ENCODE measurements at places on chromosomes 16 and 17.

GRCh38 chr17:77830816-77831473 is 127.6 kb upstream of the TNRC6C start:
- no peak for DNase-seq

DNA sequence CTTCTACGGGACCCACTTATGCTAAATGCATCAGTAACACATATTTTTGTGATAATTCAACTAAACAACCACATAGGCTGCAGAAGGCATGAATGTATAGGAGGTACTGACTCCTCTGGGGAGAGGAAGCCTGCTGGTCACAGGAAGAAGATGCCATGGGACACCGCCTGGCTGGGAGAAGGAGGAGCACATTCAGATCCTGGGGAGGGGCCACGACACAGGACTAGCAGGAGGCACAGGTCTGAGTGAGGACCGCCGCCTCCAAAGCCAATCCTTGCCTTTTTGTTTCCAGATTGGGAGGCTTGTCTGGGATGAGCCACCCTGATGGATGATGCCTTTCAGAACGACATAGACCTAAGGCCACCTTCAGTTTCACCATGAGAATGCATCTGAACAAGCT is 34.6 kb downstream of the MBTPS1 start:
- no peak for DNase-seq

- peak; percentile 97 for DNase-seq
Observed at GRCh38 chr17:35808962-35809854, at the start of gene TAF15. TSS of gene TAF15 (plus strand) at chr17:35809484. CDS start at chr17:35809570, 86 bp downstream.

GRCh38 chr17:39647256-39647655 is 10.3 kb downstream of the STARD3 start:
- DNase-seq = no peak

DNA sequence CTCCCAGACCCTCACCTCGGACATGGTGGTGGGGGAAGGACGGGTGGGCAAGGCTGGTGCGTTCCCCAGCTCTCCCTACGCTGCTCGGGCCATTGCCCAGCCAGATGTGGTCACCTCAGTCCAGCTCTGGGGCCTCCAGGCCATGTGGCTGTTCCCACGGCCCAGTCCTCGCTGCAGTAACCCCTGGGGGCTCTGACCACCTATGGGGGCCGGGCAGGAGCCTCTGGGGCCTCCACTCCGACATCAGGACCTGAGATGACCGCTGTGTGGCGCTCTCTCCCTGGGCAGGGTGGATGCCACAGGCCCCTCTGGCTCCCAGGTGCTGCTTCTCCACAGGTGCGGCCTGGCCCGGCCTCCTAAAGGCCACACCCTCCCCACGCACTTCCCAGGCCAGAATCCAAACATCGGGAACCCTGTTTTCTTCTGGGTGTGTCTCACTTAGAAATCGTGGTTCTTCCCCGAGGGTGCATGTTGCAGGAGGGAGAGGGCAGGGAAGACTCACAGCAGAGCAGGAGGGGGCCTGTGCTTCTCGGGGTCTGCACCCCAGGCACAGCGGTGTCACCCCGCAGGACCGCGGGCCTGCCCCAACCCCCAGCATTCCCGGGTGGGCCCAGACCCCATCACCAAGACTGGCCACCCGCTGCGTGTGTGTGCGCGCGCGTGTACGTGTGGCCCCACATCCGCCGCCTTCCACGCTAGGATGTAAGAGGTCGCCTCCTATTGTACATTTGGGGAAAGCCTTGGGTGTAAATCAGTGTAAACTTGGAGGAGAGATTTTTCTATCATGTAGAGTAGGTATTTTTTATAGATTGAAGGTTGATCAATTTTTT is 5.9 kb upstream of the CAPN15 start:
- no peak for DNase-seq

- no peak for DNase-seq
Observed at GRCh38 chr17:44039829-44040635, 25.3 kb upstream of the TMEM101 start.

DNA sequence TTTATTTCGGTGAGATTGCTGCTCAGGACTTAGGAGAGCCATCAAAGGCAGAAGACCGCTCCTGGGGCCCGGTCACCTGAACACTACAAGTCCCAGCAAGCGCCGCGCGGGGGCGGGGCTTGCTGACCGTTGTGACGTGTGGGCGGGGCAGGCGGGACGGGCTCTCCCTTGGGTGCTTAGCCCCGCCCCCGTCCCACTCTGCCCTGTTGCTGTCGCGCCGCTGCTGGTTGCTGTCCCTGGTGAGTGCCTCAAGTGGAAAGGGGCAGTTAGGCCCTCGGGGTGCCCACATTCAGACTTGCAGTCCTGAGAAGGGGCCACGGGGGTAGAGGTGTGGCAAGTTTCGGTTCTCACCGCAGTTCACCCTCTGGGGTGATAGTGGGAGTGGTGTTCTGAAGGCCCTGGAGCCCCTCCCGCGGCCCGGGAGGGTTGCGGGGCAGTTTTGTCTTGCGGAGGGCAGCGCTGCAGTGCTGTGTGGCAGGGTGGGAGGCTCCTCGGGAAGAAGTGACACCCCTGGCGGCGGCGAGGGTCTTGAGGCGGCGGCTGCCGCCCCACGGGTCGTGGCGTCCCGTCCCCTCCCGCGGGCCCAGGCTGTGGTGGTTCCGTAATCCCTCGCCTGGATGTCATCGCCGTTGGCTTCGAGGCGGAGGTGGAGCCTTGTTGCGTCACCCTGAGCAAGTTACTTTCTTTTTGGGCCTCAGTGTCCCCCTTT is at the start of gene CALCOCO2:
Gene CALCOCO2, plus strand, starts transcription at position 196 of the 709 bp plus-strand sequence. CDS start 10,673 bp downstream, outside the sequence.
- DNase-seq = peak; percentile 90

DNA sequence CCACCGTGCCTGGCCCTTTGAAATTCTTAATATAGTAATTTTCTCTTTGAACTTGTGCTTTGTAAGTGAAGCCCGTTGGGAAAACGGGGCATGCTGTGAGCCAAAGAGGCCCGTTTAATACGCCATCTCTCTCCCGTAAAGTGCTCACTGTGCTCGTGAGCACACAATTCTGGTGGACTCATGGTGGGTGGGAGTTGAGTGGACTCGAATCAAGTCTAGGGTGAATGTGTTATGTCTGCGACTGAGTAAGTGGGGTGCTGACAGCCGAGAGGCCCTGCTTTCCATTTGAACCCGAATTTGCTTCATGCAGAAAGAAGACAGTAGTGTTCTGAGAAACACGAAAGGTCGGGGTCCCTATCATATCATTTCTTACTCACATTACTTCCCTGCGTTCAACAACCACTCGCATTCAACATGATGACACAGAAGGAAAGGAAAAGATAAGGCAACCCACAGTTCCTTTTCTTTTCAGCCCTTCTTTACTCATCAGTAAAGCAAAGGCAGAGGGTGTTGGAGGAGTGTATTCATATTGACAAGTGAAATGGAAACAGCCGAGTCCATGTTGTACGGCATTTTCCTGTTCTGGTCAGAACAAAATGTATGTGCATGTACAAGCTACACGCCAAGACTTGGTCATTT is 4.8 kb upstream of the ATP2A3 start:
- DNase-seq = no peak

DNA sequence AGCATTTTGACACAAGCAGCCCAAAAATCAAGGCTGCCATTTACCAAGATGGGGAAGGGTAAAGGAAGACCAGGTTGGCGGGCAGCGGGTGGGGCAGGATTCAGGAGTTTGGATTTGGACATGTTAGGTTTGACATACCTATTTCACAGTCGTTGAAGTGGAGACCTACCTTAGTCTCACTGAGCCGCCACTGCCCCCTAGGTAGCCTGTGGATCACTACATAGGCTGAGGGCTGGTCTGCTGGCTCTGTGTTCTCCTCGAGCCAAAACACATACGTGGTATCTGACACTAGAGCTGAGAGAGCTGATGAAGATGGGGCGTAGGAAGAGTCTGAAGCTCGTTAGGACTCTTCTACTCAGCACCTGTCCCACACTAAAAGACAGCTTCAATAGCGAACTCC is 115.1 kb downstream of the HIC1 start:
- DNase-seq = no peak

DNA sequence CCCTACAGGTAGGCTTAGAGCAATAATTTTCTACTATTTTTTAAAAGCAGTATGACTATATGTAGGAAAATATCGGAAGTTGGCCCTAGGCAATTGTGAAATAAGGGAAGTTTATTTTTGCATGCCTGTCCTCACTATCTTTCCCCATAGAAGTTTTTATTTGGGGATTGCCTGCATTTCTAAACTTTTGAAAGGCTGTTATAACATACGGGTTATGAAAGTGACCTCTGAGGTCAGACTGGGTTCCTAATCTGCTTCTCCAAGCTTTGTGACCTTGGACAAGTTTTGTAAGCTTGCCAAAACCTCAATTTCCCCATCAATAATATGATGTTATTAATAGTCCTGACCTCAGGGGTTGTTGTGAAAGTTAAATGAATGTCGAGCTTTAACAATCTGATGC is 67.1 kb downstream of the ARHGAP44 start:
- DNase-seq = no peak

- no peak for DNase-seq
Observed at GRCh38 chr17:51685287-51685909, 425.1 kb downstream of the UTP18 start.

DNA sequence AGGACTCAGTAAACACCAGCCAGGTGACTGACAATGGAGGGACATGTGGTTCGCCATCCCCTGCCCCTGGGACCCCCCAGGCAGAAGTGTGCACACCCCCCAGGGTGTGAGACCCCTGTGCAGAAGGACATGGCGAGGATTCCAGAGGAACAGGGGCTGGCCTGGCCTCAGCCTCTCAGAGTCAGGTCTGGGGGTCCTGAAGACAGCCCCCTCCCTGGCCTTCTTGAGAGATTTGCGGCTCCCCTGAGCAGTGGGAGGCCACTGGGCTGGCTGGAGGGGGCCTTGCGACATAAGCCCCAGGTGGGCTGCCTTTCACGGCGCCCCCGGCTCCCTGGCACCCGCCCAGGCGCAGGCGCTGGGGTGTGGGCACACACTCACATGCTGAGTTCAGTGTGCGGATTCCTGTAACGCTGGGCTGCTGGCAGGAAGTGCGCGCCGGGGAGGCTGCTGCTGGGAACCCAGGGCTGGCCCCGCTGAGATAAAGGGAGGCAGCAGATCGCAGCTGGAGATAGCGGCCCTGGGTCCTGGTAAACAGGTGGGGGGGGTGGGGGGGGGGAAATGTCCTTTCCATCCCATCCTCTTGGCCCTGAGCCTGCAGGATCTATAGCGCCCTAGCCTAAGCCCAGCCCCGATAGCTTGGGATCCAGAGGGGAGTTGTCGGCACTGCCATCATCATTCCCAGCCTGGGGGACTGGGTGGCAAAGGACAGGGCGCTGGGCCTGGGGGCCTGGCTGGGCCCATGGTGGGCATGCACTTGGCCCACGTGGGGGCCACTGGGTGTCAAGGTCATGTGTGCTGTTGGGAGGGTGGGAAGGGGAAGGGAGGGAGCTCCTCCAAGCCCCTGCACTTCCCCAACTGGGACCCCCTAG is 27.1 kb downstream of the TMEM235 start:
- no peak for DNase-seq

- DNase-seq = no peak
Observed at GRCh38 chr17:9272501-9273200, 251.3 kb downstream of the NTN1 start.

- no peak for DNase-seq
Observed at GRCh38 chr17:72665852-72666851, 426.3 kb downstream of the SLC39A11 start.

GRCh38 chr17:79078476-79079190 is 4.0 kb downstream of the ENGASE start:
- DNase-seq = no peak

GRCh38 chr16:3028716-3029319 is 5.0 kb downstream of the THOC6 start:
- DNase-seq = no peak

GRCh38 chr17:44350733-44351226 is 5.7 kb downstream of the GRN start:
- no peak for DNase-seq

GRCh38 chr16:79348521-79349306 is 251.8 kb downstream of the MAF start:
- DNase-seq = no peak

GRCh38 chr16:65704866-65705265 is 583.0 kb upstream of the CDH11 start:
- DNase-seq = no peak

DNA sequence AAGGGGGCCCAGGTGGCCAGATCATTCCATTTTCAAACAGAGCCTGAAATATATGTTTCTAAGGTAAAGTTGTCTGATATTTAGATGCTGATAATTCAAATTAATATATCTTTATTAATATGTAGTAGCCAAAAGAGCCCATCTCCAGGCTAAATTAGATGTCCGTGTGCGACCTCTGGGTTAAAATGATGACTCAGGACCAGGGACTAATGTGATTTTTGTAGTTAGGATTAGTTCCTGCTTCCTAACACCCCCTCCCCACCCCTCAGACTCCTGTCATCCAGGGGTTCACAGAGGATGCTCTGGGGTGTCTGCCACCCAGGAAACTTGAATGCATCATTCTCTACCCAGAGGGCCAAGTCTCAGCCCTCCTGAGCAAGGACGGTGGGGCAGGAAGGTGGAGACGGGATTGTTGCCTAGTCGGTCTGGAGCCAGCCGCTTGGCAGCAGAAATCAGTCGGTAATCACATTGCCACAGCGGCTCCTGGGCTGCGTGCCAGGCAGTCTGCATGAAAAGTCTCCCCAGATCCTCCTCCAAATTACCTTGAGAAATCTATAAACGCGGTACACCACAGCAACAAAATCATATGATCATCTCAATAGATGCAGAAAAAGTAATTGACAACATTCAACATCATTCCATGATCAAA is 29.8 kb downstream of the CNGB1 start:
- peak; percentile 47 for DNase-seq

- peak; percentile 33 for DNase-seq
Observed at GRCh38 chr16:27401768-27402568, at the start of gene IL21R. TSS of gene IL21R (plus strand) at chr16:27402174. CDS start at chr16:27430072, 27,898 bp downstream.

DNA sequence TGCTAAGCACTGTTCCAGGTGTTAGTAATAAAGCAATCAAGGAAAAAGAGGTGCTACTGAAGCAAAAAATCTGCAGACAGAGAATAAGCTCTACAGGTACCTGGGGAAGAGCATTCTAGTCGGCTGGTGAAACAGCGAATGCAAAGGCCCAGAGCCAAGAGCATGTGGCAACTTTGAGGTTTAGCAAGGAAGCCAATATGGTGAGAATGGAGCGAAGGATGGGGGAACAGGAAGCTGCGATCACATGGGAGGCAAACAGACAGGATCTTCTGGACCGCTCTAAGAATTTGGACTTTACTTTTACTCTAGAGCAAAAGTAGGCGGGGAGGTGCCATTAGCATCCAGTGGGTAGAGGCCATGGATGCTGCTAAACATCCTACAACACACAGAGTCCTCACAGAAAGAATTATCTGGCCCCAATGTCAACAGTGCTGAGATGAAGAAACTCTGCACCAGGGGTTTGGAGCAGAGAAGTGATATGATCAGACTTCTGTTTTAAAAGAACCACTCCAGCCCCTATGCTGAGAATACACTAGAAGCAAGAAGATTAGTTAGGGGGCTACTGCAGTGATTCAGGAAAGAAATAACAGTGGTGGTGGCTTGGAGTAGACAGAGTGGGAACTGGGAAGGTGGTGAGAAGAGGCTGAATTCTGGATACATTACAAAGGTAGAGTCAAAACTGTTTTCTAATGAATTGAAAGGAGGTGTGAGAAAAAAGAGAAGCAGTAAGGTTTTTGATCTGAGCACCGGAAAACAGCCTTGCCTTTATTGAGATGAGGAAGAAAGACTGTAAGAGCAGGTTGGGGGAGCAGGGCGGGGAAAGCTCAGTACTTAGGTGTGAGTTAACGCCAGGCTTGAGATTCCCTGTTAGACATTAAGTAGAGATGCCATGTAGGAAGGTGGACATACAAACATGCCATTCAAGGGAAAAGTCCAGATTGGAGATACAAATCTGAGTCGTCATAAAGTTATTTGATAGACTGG is 11.0 kb downstream of the EFTUD2 start:
- no peak for DNase-seq

GRCh38 chr17:57092779-57093178 is 7.7 kb downstream of the AKAP1 start:
- DNase-seq = no peak
